ENCODE measurements at places on chromosomes 11 and 22. TPM values are rescaled to one million over a fixed set of nuclear protein-coding genes. Genes with fewer than 3 reads are reported as not detected.

OR2AG2 gene
- total RNA-seq = 0.41 TPM

GAL gene
- not detected for total RNA-seq

PACS1 gene
- 91.2 TPM for total RNA-seq

RBMXL2 gene
- 0.10 TPM for total RNA-seq

CTSD gene
- total RNA-seq = 218 TPM

PEX16 gene
- total RNA-seq = 53.3 TPM

IGLL1 gene
- not detected for total RNA-seq

PRRG4 gene
- 0.63 TPM for total RNA-seq

RASSF10 gene
- total RNA-seq = not detected

SMIM38 gene
- total RNA-seq = 0.64 TPM

RGL4 gene
- total RNA-seq = 34.8 TPM

GDPD4 gene
- not detected for total RNA-seq

PGA4 gene
- total RNA-seq = not detected

NDUFC2 gene
- total RNA-seq = 204 TPM

NLRP10 gene
- total RNA-seq = not detected

TBX1 gene
- total RNA-seq = not detected

IGSF9B gene
- total RNA-seq = 89.6 TPM

SLC16A8 gene
- total RNA-seq = not detected

HBE1 gene
- not detected for total RNA-seq

SLC43A3 gene
- 54.2 TPM for total RNA-seq

CCDC117 gene
- total RNA-seq = 38.2 TPM

DSCAML1 gene
- total RNA-seq = 0.27 TPM
